ENCODE measurements at places on chromosomes 13 and 19.

- peak; percentile 46 for DNase-seq
Observed at GRCh38 chr13:94860981-94861407, 148.6 kb upstream of the SOX21 start.

GRCh38 chr13:106738186-106738678 lies 170.3 kb upstream of the ARGLU1 start:
- no peak for DNase-seq

- DNase-seq, result no peak
Observed at GRCh38 chr13:111210544-111211469, 95.7 kb downstream of the ARHGEF7 start.

- DNase-seq, result no peak
Observed at GRCh38 chr13:95723438-95723837, 46.5 kb downstream of the DNAJC3 start.

DNA sequence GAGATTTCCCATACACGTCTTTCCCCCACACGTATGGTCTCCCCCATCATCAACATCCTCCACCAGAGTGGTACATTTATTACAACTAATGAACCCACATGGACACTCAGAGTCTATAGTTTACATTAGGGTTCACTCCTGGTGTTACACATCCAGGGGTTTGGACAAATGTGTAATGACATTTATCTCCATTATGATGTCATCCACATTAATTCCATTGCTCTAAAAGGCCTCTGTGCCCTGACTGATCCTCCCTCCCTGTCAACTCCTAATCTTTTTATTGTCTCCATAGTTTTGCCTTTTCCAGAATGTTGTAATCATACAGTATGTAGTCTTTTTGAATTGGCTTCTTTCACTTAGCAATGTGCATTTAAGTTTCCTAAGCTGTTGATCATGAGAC lies 8.2 kb downstream of the ZNF383 start:
- DNase-seq, result no peak

DNA sequence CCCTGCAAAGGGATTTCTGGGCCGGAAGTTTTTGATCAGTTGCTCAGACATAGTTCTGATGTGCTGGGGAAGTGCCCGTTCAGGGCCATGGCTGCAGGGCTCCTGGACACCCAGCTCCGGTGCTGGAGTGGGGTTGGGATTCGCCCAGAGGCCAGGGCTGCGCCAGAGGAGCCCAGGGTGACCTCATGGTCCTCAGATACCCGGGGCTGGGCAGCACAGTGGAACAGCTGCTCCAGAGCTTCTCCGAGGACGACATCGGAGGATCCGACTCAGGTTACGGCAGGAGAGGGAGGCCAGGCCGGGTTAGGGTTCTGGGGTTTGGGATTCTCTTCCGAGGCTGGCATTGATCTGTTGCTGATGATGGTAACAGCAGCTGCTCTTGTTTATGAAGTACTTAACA lies 20.9 kb downstream of the CARM1 start:
- no peak for DNase-seq

DNA sequence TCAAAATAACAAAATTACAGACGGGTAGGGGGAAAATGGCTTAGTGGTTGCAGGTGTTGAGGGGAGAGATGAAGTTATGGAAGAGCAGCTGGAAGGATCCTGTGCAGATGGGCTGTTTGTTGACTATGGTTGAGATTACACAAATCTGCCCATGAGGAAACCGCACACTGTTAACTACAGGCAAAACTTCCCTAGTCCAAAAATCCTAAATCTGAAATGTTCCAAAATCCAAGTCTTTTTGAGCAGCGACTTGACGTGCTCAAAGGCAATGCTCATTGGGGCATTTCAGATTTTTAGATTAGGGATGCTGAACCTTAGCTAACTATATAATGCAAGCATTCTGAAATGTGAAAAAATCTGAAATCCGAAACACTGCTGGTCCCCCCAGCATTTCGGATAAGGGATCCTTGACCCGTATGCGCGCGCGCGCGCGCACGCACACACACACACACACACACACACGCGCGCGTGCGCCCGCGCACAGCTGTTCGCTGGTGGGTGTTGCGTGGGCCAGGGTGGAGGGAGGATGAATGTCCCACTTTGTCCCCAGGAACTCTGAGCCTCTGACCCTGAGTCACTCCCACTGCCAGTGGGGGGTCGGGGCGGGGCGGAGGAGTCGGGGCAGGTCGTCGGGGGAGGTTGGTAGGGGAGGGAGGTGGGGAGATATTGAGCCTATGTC lies 6.8 kb downstream of the F2RL3 start:
- no peak for DNase-seq

DNA sequence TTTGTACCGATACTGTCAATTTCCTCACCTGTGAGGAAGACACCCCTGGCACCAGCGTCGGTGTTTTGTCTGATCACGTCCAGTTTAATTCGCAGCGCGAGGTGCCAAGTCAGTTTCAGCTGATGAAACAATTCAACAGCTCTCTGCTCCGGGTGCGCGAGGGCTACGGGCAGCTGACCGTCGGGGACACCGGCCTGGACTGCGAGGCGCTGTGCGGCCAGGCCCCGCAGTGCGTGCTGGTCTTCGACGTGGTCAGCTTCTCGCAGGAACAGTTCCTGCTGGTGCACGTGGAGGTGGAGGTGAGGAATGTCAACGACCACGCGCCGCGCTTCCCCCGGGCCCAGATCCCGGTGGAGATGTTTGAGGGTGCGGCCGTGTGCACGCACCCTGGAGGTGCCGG lies 171.5 kb downstream of the OLFM4 start:
- DNase-seq, result no peak

GRCh38 chr19:18312092-18312534 lies 10.8 kb downstream of the LSM4 start:
- no peak for DNase-seq

DNA sequence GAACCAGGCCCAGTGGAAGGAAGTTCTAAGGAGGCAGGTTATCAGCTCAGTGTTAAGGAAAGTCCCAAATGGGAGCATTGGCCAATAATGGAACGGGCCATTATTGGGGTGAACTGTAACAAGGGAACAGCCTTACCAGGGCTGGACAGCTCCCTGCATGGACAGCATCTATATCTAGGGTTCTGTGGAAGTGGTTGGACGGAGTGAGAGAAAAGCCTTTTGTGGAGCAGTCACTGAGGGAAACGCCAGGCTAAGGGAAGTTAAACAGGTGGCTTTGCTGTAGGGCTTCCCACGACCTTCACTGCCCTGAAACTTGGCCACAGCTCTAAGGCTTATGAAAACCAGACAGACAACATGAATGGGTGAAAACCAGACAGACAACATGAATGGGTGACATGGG lies 17.0 kb downstream of the POU2F2 start:
- no peak for DNase-seq

DNA sequence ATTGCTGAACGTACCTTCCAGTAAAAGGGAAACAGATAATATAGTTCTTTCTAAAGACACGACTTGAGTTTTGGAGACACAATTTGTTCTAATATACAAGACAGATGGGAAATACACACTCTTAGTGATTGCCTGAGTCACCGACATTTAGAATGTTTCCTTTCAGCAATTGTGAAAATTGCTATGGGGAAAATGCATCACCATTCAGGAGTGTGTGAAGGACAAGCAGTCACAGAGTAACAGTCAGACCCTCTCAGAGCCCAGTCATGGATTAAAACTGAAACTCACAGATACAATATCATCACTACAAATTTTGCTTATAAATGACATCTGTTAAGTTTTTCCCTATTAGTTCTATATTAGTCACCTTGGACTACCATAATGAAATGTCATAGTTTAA lies 286.1 kb downstream of the SPRY2 start:
- no peak for DNase-seq

DNA sequence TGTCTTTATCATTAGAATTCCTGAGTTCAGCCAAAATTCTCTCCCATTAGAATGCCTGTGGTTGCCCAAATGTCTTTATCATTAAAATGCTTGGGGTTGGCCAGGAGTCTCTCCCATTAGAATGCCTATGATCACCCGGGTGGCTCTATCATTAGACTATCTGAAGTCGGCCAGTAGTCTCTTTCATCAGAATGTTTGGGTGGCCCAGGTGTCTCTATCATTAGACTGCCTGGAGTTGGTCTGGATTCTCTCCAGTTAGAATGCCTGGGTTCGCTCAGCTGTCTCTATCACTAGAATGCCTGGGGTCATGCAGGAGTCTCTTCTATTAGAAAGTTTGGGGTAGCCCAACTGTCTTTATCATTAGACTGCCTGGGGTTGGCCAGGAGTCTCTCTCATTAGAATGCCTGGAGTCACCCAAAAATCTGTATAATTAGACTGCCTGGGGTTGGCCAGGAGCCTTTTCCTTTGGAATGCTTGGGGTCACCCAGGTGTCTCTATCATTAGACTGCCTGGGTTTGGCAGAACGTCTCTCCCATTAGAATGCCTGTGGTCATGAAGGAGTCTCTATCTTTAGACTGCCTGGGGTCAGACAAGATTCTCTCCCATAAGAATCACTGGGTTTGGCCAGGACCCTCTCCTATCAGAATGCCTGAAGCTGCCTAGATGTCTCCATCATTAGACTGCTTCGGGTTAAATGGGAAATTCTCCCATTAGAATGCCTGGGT lies 1478.3 kb downstream of the UQCRFS1 start:
- DNase-seq, result no peak

DNA sequence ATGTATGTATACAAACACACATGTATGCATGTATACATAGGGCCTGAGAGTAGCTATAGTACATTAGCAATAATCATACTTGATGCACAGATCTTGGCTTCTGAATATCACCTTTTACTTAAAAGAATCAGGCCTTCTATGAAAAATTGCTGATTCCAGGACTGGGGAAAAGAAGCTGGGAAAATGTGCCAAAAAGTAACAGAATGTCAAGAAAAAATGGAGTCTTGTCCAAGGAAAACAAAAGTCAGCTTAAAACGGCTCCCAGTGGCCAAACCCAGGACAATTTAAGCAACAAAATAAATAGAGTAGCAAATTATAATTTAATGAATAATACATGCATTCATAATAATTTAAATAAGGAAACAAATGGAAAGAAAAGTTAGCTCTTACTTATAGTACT lies 2104.9 kb downstream of the PCDH9 start:
- no peak for DNase-seq

DNA sequence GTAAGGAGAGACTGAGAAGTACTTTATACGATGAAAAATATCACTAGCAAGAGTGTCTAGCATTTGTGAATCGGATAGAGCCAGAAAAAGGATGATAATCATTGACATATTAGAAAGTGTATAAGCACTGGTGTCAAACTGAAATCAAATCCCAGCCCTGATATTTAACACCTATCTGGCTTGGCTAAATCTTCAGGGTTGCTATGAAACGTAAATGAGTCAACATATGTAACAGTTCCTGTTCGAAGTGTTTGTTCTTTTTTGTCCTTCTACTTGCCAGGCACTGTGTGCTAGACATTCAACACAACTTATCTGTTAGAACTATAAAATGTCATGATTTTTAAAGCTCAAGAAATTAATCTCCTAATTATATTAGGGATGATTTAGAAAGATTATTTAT lies 40.8 kb downstream of the SERPINE3 start:
- DNase-seq, result no peak

- no peak for DNase-seq
Observed at GRCh38 chr13:103607995-103608394, 541.8 kb upstream of the SLC10A2 start.

GRCh38 chr19:6276447-6276846 lies 3.3 kb downstream of the MLLT1 start:
- DNase-seq, result no peak

DNA sequence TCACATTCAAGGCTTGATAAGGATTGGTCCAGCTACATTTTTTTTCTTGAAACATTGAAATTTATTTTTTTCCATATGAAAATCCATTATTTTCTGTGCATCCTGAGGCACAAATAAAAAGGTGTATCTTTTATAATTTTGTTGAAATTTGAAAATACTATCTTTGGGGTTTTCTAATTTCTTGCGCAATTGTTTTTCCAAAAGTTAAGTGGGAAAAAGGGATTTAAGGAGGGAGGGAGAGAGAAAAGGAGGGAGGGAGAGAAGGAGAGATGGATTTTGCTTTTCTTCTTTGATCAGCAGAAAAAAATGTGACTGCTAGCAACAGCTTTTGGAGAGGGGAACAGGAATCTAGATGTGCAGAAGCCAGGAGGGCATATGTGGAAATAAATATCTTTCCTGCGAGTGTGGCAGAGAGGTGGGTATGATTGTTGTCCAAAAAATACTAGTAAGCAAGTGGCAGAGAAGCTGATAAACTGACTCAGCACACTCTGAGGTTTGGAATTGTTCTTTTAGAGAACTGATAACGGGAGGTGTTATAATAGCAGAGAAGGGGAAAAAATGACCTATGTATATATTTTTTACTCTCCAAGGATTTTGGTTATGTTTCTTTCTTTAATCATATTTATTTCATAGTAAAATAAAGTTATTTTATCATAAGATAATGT lies 61.2 kb upstream of the EDNRB start:
- no peak for DNase-seq

- peak; percentile 52 for DNase-seq
Observed at GRCh38 chr19:11560404-11561051, 1.5 kb upstream of the ELOF1 start.

GRCh38 chr13:25453850-25454365 lies 82.1 kb downstream of the ATP8A2 start:
- no peak for DNase-seq

GRCh38 chr13:71399631-71400215 lies 467.3 kb downstream of the DACH1 start:
- no peak for DNase-seq

DNA sequence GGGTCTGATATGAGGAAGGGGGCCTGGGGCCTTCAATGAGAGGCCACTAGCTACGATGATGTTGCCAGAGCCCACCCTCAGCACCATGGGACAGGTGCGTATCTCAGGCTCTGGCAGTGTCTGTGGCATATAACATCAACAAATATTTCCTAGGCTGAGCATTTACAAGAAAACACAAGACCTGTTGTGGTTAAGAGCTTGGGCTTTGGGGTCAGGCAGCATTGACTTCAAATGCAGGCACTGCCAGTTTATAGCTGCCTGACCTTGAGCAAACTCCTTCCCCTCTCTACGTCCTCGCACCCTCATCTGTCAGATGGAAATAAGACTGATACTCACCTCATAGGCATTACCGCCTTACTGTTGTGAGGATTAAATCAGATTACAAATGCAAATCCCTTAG lies 156.0 kb downstream of the KATNAL1 start:
- no peak for DNase-seq

DNA sequence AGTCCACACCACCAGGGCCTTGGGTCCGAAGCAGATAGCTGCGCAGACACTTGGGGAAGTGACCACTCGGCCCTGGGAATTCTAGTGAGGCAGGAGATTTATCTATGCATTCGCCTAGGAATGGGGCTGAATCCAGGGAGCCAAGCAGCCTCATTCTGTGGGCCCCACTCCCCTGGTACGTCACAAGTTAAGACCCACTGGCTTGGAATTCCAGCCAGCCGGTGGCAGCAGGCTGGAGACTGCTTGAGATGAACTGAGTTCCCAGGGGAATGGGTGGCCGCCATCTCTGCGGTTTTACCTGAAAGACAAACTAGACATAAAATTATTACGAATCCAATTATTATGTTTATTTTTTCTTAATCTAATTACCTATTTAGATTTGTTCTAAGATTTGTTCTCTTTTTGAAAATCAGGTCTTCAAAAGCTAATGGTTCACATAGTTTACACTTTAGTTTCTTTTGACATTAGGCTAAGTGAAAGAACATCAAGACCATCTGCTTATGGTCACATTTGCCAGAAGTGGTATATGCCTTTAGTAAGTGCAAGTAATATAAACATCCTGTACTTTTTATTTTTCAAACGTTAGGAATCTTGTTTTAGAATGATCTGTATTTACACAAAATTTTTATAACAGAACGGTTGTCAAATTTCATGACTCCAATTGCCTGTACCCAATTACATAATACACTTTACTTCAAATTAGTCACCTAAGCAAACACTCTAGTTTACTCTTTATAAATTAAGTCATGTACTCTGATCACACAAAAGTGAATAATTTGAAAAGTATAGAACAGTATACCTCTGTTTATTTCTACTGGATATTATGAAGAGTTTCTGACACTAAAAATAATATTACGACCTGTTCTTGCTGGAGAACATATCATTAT lies 74.4 kb downstream of the SLITRK6 start:
- no peak for DNase-seq

All from GF-D8 (cell line).